ENCODE measurements at places on chromosomes 2 and 18. TPM values are rescaled to one million over a fixed set of nuclear protein-coding genes. Genes with fewer than 3 reads are reported as not detected.

DNA sequence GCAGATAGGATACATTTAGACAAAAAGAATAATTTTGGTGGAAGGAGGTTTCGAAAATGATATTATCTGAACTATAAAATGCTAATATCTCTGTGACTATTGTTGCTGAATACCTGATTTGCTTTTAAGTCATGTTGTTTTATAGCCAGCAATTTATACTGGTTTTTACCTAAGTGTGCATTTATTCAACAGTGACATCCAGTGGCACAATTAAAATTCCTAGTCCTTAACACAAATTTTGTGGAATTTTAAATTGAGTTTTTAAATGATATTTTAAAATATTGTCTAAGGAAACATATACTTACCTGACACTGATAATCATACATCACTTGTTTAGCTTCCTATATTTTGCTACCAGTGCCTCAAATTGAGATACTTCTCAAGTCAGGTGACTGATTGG lies 144.8 kb downstream of the ARHGAP28 start:
- H3K27me3 ChIP-seq: no peaks in the 10 kb centered on the region
- H3K36me3 ChIP-seq: no peaks in the 10 kb centered on the region
- no peaks in the 10 kb centered on the region for H3K4me1 ChIP-seq
- no peak for DNase-seq

DNA sequence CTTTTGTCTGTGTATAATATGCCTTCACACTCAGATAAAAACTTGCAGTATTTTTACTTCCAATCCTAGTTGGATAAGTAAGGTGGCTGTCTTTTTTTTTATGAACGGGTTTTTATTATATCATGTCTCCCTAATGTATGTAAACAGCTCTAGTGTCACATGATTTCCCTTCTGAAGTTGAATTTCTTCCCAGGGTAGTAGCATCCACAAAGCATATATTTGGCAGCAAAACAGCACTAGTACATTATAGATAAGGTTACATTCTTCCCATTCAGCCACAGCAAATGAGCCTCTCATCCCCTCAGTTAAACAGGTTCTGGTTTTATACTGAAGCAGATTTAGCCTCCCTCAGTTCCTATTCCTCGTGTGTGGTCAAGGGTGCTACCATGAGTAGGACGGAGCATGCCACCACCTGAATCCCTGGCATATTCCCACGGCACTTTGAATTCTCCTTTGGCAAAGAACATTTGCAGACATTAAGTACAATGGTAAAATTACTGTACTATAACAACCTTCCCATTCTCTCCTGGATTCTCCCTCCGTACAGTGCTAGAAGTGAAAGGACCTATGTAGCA lies 15.4 kb upstream of the DTNA start:
- H3K4me1 ChIP-seq: no peaks in the 10 kb centered on the region
- no peak for DNase-seq
- no peaks in the 10 kb centered on the region for H3K36me3 ChIP-seq
- H3K27me3 ChIP-seq: no peaks in the 10 kb centered on the region
- no peak overlapping the region for H3K4me3 ChIP-seq

The VWC2L gene
- not detected for total RNA-seq

GRCh38 chr2:174833737-174834136 lies 69.5 kb upstream of the CHRNA1 start:
- no peak overlapping the region for H3K4me3 ChIP-seq
- H3K27ac ChIP-seq: no peak overlapping the region
- no peak for DNase-seq
- H3K27me3 ChIP-seq: no peaks in the 10 kb centered on the region
- no peaks in the 10 kb centered on the region for H3K4me1 ChIP-seq

GRCh38 chr2:128315829-128316776 lies 2.6 kb downstream of the HS6ST1 start:
- peak overlapping the region; percentile 97 for H3K4me3 ChIP-seq
- peaks cover 15% of the 10 kb centered on the region for H3K4me1 ChIP-seq
- no peaks in the 10 kb centered on the region for H3K36me3 ChIP-seq
- DNase-seq: no peak

DNA sequence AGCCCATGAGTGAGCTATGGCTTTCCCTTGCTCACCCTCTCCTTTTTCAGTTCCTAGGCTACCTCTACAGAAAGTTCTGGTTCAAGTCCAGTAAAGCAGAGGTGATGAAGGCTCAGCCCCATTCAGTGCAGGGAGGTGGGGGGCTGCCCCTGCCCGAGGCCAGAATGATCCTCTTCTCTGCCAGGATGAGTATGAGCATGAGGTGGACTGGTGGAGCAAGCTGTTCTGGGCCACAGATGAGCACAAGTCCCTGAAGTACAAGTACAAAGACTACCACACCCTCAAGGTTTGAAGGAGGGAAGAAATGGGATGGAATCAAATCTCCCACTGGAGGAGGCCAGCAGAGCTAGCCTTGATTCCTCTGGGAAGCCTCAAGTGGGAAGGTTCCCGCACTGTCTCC lies 42.4 kb downstream of the LMAN2L start:
- H3K27ac ChIP-seq: no peak overlapping the region
- H3K36me3 ChIP-seq: no peaks in the 10 kb centered on the region
- no peaks in the 10 kb centered on the region for H3K4me1 ChIP-seq
- no peaks in the 10 kb centered on the region for H3K27me3 ChIP-seq

The C18orf54 gene
- 4.0 TPM for total RNA-seq

The POMC gene
- total RNA-seq: 6.2 TPM

DNA sequence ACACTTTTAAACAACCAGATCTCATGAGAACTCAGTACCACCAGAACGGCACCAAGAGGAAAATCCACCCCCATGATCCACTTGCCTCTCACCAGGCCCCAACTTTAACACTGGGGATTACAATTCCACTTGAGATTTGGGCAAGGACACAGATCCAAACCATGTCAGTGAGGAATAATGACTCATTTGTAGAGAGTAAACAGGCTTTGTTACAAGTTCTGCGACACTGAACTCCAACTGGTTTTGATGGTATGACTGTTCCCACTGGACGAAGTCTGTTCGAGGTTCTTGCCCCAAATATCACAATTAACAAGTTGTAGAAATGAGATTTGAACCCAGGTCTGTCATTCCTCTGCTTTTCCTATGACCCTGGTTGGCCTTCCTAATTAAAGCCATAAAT lies 718.1 kb upstream of the ID2 start:
- DNase-seq: no peak
- no peaks in the 10 kb centered on the region for H3K27me3 ChIP-seq
- no peak overlapping the region for H3K4me3 ChIP-seq
- H3K36me3 ChIP-seq: no peaks in the 10 kb centered on the region
- H3K27ac ChIP-seq: no peak overlapping the region

- no peaks in the 10 kb centered on the region for H3K36me3 ChIP-seq
- H3K27me3 ChIP-seq: no peaks in the 10 kb centered on the region
- no peak for DNase-seq
- H3K4me3 ChIP-seq: peak overlapping the region; percentile 62
- peaks cover 4% of the 10 kb centered on the region for H3K4me1 ChIP-seq
Observed at GRCh38 chr2:88628571-88628939, 1.3 kb upstream of the EIF2AK3 start.

The TSHZ1 gene
- 14.0 TPM for total RNA-seq

- H3K27me3 ChIP-seq: peaks cover 18% of the 10 kb centered on the region
- no peaks in the 10 kb centered on the region for H3K36me3 ChIP-seq
- 0 out of 2 replicates have a peak, but pooled peaks cover 5% of the 10 kb centered on the region for H3K4me1 ChIP-seq
- DNase-seq: no peak
- no peak overlapping the region for H3K4me3 ChIP-seq
Observed at GRCh38 chr2:69307579-69308064, 79.4 kb downstream of the GFPT1 start.

The EIPR1 gene
- 39.0 TPM for total RNA-seq

DNA sequence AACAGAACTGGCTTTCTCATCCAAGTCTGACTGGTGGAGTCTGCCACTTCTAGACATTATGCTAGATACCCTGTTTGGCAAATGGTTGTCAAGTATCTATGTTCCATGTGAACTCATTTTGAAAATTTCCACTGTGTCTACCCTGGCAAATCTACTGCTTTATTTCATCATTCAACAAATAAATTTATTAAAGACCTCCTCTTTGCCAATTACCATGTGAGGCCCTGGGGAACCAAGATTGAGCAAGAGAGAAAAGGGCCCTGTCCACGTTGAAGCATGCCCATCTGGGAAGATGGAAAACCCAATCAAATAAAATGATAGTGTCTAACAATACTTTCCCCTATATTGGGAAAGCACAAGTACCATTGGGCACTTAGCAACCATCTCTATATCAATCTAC lies 582.4 kb downstream of the IRS1 start:
- H3K36me3 ChIP-seq: no peaks in the 10 kb centered on the region
- no peak overlapping the region for H3K4me3 ChIP-seq
- H3K4me1 ChIP-seq: no peaks in the 10 kb centered on the region
- no peak overlapping the region for H3K27ac ChIP-seq

- no peak overlapping the region for H3K4me3 ChIP-seq
- DNase-seq: no peak
- H3K4me1 ChIP-seq: no peaks in the 10 kb centered on the region
Observed at GRCh38 chr2:15432642-15433256, 128.4 kb downstream of the NBAS start.

GRCh38 chr18:23584019-23584983 lies 2.0 kb downstream of the NPC1 start:
- H3K36me3 ChIP-seq: no peaks in the 10 kb centered on the region
- H3K4me1 ChIP-seq: peaks cover 11% of the 10 kb centered on the region
- peak overlapping the region; percentile 91 for H3K4me3 ChIP-seq
- H3K27ac ChIP-seq: no peak overlapping the region
- H3K27me3 ChIP-seq: no peaks in the 10 kb centered on the region
